ENCODE measurements at places on chromosomes 1 and 21.

GRCh38 chr1:244960904-244961303, 96.6 kb upstream of the HNRNPU start:
- no peak for DNase-seq

- DNase-seq: no peak
These were observed 86.4 kb upstream of the CACYBP start for GRCh38 chr1:174913225-174913903.

DNA sequence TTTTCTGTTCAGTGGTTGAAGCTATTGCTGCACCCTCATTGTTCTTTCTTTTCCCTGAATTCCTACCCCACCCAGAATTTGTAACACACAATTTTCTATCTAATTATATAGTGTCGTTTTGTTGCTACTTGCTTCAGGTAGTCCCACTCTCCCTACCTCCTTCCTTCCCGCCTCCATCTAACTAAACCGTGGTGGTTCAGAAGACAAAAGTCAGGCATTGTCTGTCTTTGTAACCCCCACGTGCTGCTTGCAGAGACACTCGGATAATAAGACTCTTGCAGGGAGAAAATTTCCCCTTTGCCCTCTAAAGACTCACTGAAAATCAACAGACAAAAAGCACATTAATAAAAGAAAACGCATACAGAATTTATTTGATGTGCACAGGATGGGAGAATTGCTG, 46.2 kb upstream of the BTG3 start:
- no peak for DNase-seq

DNA sequence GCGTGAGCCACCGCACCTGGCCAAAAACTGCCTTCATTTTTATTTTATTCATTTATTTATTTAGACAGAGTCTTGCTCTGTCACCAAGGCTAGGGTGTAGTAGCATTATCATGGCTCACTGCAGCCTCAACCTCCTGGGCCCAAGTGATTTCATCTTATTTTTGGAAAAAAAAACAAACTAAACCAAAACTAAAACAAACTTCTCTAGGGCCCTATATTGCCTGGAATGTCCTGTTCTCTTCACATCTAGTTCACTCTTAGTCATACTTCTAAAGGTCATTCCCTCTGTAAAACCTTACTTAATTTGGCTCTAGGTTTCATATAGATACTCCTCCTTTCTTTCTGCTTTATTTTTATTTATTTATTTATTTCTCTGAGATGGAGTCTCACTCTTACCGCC, 15.6 kb downstream of the RPS27 start:
- no peak for DNase-seq

- no peak for DNase-seq
These were observed 55.2 kb downstream of the SLC9A1 start for GRCh38 chr1:27099587-27100334.

- DNase-seq: no peak
These were observed 27.2 kb upstream of the CAPZB start for GRCh38 chr1:19512545-19512944.

DNA sequence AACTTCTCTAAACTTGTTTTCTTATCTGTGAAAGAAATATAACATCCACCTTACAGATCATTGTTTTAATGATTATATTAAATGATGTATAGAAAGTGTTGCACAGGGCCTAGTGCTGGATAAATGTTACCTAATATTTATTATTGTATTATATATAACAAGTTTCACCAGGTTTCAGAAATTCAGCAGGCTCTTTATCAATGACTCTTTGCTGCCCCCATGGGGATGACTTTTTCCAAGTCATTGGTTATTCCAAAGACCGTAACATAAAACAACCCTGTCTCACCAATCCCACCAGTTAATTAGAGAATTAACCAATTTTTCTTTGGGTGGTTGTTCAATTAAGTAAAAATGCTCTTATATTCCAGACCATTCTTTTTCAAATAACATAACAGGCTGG, 7.3 kb upstream of the DEDD start:
- peak; percentile 74 for DNase-seq

- DNase-seq: no peak
These were observed 360.2 kb downstream of the ADGRL2 start for GRCh38 chr1:82160903-82161302.

- DNase-seq: no peak
These were observed 55.4 kb upstream of the CAMK1G start for GRCh38 chr1:209527993-209528717.

GRCh38 chr1:81597720-81598426, 202.9 kb upstream of the ADGRL2 start:
- DNase-seq: no peak

DNA sequence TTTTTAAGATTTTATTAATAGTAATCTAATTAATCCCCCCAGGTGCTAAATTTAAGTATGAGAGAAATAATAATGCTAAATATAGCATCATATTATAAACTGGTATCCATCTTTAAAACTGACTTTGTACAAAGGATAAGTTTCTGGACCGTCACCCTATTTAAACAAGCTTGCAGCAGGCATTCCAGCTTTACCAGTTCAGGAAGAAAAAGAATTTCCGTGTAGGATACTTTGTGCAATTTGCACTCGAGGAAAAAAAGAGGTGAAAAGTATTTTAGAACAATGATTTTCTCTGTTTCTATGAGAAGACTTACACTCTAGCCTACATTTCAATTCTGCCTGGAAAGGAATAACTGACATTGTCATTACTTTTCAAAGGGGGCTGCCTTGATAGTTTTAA, 27.6 kb downstream of the HMCN1 start:
- DNase-seq: peak; percentile 9

- DNase-seq: no peak
These were observed 158.4 kb downstream of the TRABD2B start for GRCh38 chr1:47838562-47839432.

- DNase-seq: no peak
These were observed 23.5 kb downstream of the RSPH1 start for GRCh38 chr21:42472521-42472920.

DNA sequence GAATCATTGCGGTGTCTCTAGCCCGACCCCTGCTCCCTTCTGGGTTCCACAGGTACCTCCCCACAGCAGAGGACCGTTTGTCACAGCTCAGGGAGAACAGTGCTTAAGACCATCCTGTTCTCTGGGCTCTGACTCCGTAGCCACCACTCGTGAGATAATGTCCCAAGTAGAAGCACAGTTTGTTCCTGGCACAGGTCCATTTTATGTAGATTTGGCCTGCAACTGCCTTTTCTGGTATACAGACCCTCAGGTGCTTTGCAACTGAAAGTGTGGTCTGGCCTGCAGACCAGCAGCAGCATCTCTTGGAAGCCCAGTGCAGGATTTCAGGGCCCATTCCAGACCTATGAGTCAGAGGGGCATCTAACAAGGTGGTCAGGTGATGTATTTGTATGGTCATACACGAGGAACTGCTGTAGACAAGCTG, 28.4 kb upstream of the TMEM125 start:
- DNase-seq: peak; percentile 48

DNA sequence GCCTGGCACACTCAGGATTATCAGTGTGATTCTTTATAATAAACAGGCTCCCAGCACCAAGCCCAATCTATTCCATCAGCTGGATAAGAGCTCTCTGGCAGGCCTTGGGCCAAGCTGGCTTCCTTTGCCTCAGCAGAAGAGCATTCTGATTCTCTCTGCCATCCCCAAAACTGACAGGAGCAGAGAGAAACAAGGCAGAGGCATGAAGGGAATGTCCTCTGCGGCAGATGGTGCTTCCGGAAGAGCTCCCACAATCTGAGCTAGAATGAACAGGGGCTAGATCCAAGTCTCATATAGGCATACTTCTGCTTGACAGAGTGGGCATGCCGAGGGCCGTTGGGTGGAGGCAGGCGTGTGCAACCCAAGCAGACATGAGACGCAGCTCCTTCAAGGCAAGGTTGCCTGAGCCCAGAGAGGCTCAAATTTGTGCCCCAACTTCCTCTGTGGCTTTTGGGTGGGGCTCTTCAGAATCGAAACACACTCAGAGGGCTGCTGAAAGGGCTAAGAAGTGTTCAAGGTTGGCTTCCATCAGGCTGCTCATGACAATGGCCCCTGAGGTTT, 4.0 kb downstream of the CAPN2 start:
- no peak for DNase-seq

DNA sequence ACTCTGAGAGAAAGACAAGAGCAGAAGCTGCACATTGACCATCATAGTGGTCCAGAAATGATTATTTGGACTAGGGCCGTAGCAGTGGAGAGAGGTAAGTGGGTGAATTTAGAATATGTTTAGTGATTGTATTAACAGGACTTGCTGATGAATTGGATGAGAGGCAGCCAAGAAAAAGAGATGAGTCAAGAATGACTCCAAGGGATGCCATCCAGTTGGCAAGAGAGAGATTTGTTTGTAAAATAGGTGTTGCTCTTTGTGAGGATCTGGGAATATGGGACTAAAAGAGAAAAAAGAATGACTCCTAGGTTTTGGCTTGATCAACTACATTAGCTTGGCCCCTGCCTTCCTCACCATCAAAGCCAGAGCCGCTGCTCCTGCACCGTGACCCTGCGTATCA, 54.2 kb upstream of the ARTN start:
- peak; percentile 13 for DNase-seq

GRCh38 chr1:180501865-180502360, 464 bp downstream of the ACBD6 start:
- DNase-seq: peak; percentile 9

DNA sequence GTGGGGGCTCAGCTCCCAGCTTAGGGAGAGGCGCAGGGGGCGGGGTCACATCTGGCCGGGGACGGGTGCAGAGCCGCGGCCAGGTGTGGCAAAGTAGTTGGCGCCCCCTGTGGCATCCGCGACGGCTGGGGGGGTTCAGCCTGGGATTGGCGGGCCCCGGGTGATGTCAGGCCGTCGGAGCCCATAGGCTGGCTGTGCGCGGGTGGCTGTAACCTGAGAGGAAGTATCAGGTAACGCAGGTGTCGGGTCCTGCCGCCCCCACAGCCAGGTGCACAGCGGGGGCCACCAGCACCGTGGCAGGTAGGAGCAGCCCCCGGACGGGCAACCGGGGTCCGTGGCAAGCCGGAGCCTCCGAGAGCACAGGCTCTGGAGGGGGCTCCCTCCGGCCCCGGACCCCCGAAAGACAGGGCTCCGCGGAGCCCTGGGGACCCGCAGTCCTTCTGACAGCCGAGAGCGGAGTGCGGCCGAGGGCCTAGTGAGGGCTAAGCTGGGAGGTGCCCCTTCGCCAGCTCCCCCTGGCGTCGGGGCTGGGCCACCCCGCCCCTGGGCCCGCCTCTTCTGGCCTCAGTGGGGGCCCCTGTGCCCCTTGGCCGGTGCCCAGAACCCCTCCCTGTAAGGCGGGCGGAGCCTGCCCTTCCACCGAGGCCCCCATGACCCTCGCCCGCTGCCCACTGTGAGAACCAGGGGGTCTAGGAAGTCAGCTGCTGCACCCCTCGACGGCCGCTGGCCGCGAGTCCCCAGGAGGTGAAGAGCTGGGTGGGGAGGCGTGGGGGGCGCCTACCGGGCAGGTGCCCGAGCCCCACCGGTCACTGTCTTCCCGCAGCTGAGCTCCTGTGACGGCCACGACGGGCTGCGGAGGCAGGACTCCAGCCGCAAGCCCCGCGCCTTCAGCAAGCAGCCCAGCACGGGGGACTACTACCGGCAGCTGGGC, 17.9 kb downstream of the TNFRSF25 start:
- no peak for DNase-seq

DNA sequence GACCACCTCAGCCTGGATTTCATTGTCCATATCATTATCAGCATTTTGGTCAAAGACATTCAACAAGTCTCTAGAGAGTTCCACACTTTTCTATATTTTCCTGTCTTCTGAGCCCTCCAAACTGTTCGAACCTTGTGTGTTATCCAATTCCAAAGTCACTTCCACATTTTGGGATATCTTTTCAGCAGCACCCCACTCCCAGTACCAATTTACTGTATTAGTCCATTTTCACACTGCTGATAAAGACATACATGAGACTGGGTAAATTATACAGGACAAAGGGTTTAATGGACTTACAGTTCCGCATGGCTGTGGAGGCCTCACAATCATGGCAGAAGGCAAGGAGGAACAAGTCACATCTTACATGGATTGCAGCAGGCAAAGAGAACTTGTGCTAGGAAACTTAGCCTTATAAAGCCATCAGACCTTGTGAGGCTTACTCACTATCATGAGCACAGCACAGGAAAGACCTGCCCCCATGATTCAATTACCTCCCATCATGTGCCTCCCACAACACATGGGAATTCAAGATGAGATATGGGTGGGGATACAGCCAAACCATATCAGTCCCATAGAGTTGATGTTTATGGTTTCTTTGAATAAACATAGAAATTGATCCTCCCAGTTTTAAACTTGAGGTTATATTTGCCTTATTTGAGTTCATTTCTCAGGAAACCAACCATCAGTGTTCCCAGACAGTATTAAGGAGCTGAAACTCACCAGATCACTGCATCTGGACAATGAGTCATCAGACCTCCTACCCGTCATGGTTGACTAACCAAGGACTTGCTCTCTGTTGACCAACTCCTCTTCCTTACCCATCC, 322.7 kb upstream of the DUSP10 start:
- no peak for DNase-seq

DNA sequence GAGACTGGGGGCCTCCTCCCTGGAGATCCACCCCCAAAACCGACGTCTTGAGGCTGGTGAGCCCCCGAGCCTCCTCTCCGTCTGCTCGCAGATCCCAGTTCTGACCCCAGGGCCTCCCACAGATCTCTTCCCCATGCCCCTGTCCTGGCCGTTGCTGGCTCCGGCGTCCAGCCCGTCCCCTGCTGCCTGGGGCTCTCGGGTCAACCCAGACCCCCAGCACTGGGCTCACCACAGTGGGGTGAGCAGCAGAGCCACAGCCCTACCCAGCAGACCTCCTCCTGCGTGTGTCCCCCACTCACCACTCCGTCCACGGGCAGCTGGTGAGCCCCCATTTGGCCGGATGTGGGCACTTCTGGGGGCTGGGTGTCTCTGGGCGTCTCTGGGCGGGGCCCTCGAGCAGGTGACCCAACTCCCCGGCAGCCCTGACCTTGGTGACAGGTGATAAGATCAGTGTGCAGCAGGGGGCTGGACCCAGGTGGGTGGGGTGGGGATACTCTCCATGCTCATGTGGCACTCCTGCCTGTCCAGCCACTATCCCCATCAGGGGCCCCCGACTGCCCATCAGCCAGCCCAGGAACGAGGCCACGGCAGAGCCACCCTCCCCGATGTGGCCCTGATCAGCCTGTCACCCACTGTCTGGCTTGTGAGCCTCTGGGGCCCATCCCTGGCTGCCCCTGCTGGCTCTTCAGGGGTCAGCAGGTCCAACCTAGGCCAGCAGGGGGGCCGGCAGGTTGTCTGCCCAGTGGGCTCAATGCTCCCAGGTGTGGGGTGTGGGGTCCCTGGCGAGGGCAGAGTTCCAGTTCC, 709 bp downstream of the TNFRSF14 start:
- no peak for DNase-seq

Data from dermis microvascular lymphatic vessel endothelial cell (primary cell).